ENCODE measurements at places on chromosomes 11 and 22. TPM values are rescaled to one million over a fixed set of nuclear protein-coding genes. Genes with fewer than 3 reads are reported as not detected.

The OR52I1 gene
- polyA plus RNA-seq: not detected

The RIBC2 gene
- polyA plus RNA-seq: 1.7 TPM

The OR4C13 gene
- not detected for polyA plus RNA-seq

The POU2AF2 gene
- not detected for polyA plus RNA-seq

The MAPK8IP2 gene
- 0.31 TPM for polyA plus RNA-seq

The ISX gene
- not detected for polyA plus RNA-seq

The PHETA2 gene
- 7.0 TPM for polyA plus RNA-seq

The LRRC75B gene
- polyA plus RNA-seq: 11.4 TPM

- DNase-seq: no peak
Observed at GRCh38 chr11:106379712-106380111, 302.2 kb downstream of the AASDHPPT start.

- no peak for DNase-seq
Observed at GRCh38 chr11:134049303-134049702, 19.6 kb upstream of the JAM3 start.

DNA sequence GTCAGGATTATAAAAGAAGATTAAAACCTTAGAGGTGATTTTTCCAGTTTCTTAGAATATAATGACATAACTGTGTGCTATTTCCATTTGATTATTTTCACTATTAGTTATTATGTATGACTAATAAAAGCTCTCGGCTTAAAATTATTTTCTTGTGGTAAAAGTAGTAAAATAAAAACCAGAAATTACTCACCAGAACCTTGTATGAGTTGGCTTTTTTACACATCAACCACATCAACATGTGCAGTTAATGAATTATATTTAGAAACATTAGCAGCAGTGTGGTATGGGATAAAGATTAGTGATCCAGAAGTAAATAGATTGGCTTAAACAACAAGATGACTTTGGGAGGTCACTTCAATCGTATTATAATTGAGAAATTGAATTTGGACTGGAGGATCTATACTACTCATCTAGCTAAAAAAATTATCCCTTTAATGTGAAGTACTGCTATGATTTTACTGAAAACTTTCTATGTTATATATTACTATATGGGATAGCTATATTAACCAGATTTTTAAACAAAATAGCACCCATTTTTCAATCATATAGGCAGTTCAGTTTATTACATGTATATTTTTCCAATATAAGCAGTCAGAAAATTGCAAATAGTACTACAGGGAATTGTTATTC is 2.8 kb upstream of the BCO2 start:
- DNase-seq: peak; percentile 43

DNA sequence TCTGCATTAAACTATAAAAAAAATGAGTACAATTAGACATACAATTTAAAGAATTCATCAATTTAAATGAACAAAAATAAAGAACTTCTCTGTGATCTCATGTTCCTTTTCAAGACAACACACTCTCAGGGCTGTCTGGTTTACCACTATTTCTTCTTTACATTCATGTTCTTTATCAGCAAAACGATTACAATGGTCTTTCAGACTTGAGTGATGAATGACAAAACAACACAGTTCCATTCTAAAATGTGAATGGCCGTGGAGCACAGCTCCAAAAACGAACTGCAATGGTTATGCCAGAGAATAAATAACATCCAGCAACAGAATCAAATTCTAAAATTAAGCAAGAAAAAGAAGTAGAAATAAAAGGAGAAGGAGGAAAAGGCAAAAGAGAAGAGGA is 113.1 kb downstream of the CADM1 start:
- no peak for DNase-seq

- no peak for DNase-seq
Observed at GRCh38 chr11:62961017-62961570, 23.7 kb downstream of the SLC22A6 start.

- no peak for DNase-seq
Observed at GRCh38 chr11:36657610-36658267, 59.7 kb upstream of the RAG2 start.

- no peak for DNase-seq
Observed at GRCh38 chr11:89529626-89530380, 38.6 kb upstream of the NOX4 start.

DNA sequence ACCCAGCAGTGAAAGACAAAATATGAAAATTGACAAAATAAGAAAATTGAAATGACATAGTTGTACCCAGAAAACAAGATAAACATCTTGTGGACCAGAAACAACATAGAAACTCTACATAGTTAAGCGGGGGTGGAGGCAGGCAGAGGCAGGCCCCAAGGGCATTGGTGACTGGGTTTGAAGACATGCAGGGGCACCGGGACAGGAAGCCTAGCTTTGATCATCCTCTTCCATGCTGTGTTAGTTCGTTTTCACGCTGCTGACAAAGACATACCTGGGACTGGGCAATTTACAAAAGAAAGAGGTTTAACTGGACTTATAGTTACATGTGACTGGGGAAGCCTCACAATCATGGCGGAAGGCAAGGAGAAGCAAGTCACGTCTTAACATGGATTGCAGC is 33.5 kb upstream of the CRTAM start:
- DNase-seq: peak; percentile 72

DNA sequence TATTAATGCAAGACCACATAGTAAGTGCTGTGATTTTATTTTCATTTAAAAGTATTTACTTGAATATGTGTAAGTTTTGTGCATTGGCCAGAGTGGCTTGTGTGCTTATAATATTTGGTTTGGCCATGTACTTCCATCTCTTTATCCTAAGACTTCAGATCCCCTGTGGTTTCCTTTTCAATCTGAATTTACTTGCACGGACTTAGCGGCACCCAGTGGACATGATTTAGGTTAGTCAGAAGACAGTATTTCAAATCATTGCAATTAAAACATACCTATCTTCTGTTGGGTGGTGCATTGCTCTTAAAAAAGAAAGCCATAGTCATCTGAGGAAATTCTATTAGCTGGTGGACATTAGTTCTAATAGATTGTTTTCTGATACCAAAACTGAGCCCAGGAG is 30.7 kb downstream of the PIWIL4 start:
- DNase-seq: no peak

GRCh38 chr11:3095712-3096361 is 38.6 kb upstream of the CARS1 start:
- DNase-seq: peak; percentile 74

DNA sequence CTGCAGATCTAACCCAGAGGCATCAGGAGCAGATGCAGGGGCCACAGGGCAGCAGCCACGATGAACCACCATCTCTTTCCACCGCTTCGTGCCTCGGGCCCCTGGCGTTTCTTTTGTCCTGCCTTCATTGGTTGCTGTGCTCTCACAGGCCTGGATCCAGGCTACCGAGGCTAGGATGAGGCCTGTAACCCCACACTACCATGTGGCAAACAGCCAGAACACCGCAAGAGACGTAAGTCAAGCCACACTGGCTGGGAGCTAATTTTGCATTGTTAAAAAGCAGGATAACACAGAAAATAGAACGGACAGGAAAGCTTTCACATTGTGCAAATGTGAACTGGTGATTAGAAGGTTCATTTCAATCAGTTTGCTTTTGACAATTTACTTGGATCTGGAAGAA is 15.7 kb upstream of the ARFGAP3 start:
- no peak for DNase-seq

DNA sequence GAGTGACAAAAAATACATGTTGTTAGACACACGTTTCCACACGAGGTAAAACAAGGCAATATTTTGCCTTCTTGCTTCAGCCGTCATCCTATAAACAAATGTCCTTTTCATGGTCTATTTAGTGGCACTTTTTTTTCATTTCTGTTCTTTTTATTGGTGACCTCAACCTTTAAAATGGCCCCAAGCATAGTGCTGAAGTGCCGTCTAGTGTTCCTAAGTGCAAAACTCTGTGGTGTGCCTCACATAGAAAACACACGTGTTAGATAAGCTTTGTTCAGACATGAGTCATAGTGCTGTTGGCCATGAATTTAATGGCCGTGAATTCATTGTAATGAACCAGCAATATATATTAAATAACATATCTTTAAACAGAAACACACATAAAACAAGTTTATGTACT is 15.6 kb downstream of the OVCH2 start:
- peak; percentile 20 for DNase-seq

DNA sequence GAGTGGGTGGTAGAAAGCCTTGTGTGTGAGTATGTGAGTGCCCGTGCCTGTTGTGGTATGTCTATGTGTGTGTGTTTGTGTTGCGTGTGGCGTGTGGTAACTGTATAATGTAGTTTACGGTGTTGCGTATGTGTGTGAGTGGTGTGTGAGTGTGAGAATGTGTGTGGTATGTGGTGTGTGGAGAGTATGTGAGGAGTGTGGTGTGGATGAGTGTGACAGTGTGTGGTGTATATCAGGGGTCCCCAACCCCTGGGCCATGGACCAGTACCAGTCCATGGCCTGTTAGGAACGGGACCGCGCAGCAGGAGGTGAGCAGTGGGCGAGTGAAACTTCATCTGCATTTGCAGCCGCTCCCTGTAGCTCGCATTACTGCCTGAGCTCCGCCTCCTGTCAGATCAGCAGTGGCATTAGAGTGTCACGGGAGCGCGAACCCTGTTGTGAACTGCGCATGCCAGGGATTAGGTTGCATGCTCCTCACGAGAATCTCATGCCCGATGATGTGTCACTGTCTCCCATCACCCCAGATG is 5.7 kb downstream of the UPK3A start:
- peak; percentile 67 for DNase-seq

GRCh38 chr22:22069450-22070370 is 87.1 kb upstream of the TOP3B start:
- no peak for DNase-seq

Data from foreskin keratinocyte (primary cell).